H1 (cell line): ENCODE measurements at places on chromosomes 12 and 14. TPM values are rescaled to one million over a fixed set of nuclear protein-coding genes. Genes with fewer than 3 reads are reported as not detected.

Gene BIN2
- total RNA-seq = not detected in 2 replicates

Gene SMCO2
- 0.73 and 0.80 TPM in 2 replicates for total RNA-seq

Gene DERA
- 17.1 and 17.5 TPM in 2 replicates for total RNA-seq

Gene KRT77
- 0.10 TPM in 1 of 2 replicates, not detected in the other for total RNA-seq

Gene JPH4
- total RNA-seq = 46.4 and 46.7 TPM in 2 replicates

Gene MEG3
- 1.1 and 1.3 TPM in 2 replicates for total RNA-seq

Gene LHX5
- total RNA-seq = 0.47 and 0.63 TPM in 2 replicates

- H3K4me3 ChIP-seq = no peak overlapping the region
- H3K27me3 ChIP-seq = no peaks in the 10 kb centered on the region
- peak; percentile 49 for DNase-seq
- H3K4me1 ChIP-seq = no peaks in the 10 kb centered on the region
- H3K27ac ChIP-seq = no peak overlapping the region
- no peaks in the 10 kb centered on the region for H3K36me3 ChIP-seq
Measured at GRCh38 chr12:81450920-81451739, 308.0 kb downstream of the PPFIA2 start.

DNA sequence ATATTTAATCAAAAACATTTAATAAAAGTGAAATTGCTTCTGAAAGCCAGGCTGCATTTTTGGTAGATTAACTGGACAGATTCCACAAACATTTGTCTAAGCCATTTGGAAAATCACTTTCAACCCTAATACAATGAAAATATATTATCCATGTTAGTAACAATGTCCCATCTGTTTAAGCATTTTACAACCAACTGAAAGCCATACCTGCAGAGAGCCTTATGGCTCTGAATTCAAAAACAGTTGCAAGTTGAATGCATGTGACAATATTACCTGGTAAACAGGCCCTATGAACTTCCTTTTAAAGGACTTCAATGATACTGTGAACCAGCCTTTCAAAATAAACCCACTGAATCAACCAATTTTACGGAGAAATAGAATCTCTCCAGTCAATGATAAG, 468.1 kb downstream of the BTG1 start:
- H3K4me3 ChIP-seq = no peak overlapping the region
- no peak overlapping the region for H3K27ac ChIP-seq
- no peak for DNase-seq
- H3K4me1 ChIP-seq = no peaks in the 10 kb centered on the region
- no peaks in the 10 kb centered on the region for H3K27me3 ChIP-seq

GRCh38 chr12:49344486-49345050, 2.1 kb upstream of the DNAJC22 start:
- no peak overlapping the region for H3K4me3 ChIP-seq
- DNase-seq = peak; percentile 56
- peaks cover 93% of the 10 kb centered on the region for H3K27me3 ChIP-seq
- H3K36me3 ChIP-seq = no peaks in the 10 kb centered on the region

DNA sequence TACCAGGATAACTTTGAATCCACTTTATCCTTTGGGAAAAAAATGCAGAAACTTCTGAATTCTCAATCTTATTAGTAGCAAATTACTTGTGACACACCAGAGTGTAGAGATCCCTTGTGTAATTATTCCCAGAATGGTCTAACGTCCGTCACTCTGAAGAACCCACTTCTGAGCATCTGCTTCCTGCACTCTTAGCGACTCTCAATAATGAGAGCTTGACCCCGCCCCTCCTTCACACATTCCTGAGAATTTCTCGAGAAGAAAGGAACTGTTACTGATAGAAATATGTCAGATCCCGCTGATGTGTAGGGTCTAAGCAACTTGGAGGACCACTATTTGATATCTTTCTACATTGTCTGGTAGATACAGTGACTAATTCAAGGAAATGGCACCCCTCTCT, 218.3 kb upstream of the PDZRN4 start:
- no peaks in the 10 kb centered on the region for H3K4me1 ChIP-seq
- DNase-seq = no peak
- H3K4me3 ChIP-seq = no peak overlapping the region
- no peaks in the 10 kb centered on the region for H3K27me3 ChIP-seq

GRCh38 chr12:65263777-65264176, 14.7 kb upstream of the MSRB3 start:
- H3K27me3 ChIP-seq = no peaks in the 10 kb centered on the region
- H3K4me1 ChIP-seq = no peaks in the 10 kb centered on the region
- DNase-seq = no peak
- no peak overlapping the region for H3K27ac ChIP-seq
- no peaks in the 10 kb centered on the region for H3K36me3 ChIP-seq

DNA sequence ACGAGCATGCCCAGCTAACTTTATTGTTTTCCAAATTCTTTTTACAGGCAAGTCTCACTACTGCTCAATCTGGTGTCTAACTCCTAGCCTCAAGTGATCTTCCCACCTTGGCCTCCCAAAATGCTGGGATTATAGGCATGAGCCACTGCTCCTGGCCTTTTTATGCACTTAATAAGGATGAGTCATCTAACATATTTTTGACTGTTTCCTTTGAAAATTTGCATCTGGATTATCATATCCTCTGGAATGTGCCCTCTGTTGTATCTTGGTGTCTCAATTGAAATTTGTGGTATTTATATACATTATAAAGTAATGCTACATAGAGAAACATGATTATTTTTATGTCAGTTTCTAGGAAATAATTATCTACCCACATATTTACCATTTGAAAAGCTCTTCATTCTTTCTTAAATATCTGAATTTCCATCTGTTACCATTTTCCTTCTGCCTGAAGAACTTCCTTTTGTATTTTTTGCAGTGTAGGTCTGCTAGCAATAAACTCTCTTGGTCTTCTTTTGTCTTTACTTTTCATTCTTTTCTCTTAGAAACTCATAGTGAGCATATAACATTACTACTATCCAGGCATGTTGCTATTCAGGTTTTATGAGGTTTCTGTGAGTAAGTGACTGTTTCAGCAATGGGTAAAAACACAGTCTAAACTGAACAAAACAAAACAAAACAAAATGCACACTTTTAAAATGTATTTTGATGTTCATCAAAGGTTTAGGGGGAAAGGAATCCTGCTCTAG, 52.8 kb upstream of the CNOT2 start:
- no peaks in the 10 kb centered on the region for H3K4me1 ChIP-seq
- no peak overlapping the region for H3K4me3 ChIP-seq
- no peaks in the 10 kb centered on the region for H3K27me3 ChIP-seq
- H3K36me3 ChIP-seq = no peaks in the 10 kb centered on the region

DNA sequence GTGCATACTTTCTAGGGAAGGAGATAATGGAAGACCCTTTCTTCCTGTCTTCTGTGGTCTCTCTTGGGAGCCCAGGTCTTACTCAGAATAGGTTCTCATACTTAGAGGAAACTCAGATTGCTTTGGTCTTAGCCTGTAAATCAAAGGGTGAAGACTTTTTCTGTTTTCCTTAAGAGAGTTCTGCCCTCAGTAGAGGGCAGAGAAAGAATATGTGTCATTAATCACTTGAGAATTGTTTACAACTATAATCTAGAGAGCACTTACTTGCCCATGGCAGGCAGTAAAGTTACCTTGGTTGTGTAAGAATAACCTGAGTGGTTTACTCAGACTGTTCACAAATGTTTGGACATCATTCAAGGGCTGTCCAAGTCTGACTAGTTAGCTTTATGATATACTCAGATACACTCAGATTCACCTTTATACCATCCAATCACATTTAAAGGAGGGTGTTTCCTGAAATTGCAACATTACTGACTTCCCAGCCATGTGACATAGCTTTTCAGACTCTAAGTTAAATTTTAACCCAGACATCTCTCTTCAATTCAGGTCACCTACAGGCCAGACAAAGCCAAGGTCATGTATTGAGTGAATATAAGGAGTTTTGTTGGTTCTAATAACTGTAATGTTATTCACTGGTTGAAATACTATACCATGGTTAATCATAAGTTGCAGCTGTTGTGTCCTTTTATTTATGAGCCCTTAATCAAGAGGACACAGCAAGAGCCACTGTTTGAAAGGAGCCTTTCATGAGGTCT, 372.2 kb downstream of the RAD51B start:
- no peak overlapping the region for H3K4me3 ChIP-seq
- no peaks in the 10 kb centered on the region for H3K4me1 ChIP-seq
- no peaks in the 10 kb centered on the region for H3K27me3 ChIP-seq
- H3K27ac ChIP-seq = no peak overlapping the region

- no peaks in the 10 kb centered on the region for H3K36me3 ChIP-seq
- DNase-seq = no peak
- H3K4me1 ChIP-seq = 0 out of 2 replicates have a peak, but pooled peaks cover 2% of the 10 kb centered on the region
- H3K27ac ChIP-seq = no peak overlapping the region
- no peak overlapping the region for H3K4me3 ChIP-seq
- H3K27me3 ChIP-seq = no peaks in the 10 kb centered on the region
Measured at GRCh38 chr12:96890331-96890730, 16.7 kb upstream of the NEDD1 start.

DNA sequence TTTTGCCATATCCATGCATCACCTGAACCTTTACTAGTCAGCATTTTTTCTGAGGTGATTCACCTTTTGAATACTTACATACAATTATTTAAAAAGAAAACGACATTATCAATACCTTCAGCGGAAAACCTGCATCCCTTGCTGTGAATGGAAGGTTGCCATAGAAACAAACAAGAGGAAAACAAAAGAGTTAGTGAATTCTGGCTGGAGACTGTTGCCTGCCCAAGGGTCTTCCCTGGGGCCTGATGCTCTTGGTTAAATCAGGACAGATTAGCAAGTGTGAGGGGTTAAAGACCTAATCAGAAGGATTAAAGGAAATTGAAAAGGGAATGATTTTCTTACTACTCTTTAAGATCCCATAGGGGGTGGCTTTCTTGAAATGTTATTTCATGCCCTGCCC, 96.0 kb upstream of the WSCD2 start:
- H3K4me3 ChIP-seq = no peak overlapping the region
- H3K27ac ChIP-seq = no peak overlapping the region
- no peaks in the 10 kb centered on the region for H3K36me3 ChIP-seq
- peaks cover 2% of the 10 kb centered on the region; the same call in 1 of the 2 replicates for H3K4me1 ChIP-seq
- H3K27me3 ChIP-seq = peaks cover 12% of the 10 kb centered on the region; the same call in 1 of the 2 replicates

DNA sequence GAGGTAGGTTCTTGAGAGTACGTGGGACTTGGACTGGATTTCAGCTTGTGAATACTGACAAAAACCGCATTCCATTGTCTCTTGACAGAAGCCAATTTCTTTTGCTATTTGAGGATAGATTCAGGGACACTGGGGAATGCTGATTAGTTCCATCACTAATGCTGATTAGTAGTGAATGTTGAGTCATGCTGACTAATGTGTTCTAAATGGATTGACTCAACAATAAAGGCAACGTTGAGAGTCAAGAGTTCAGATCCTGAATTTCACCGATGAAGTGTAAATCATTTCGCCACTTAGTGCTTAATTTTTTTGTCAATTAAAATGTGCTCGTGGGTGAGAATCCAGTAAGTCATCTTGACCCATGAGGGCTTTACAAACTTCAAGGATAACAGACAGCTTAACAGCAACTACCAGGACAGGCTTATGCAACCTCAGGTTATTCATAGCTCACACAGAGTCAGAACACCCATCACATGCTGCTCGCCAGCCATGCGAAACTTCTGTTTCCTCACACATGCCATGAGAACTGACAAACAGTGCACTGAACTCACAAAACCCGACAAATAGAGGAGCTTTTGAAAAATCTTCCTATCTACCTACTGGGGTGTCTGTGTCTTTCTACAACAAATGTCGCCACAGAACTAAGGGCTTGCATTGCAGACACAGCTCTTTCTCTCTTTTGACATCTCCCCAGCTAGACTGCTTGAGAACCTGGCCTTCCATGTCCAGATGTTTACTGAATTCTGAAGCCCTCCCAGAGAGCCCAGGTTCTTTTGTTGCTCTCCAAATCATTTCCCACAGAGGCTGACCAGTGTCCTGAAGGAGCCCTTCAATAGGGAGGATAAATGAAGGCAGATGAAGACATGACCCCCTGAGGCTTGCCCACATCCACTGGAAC, 316.4 kb downstream of the ZFP36L1 start:
- no peak for DNase-seq
- no peaks in the 10 kb centered on the region for H3K27me3 ChIP-seq
- H3K4me1 ChIP-seq = peaks cover 19% of the 10 kb centered on the region
- H3K27ac ChIP-seq = no peak overlapping the region

DNA sequence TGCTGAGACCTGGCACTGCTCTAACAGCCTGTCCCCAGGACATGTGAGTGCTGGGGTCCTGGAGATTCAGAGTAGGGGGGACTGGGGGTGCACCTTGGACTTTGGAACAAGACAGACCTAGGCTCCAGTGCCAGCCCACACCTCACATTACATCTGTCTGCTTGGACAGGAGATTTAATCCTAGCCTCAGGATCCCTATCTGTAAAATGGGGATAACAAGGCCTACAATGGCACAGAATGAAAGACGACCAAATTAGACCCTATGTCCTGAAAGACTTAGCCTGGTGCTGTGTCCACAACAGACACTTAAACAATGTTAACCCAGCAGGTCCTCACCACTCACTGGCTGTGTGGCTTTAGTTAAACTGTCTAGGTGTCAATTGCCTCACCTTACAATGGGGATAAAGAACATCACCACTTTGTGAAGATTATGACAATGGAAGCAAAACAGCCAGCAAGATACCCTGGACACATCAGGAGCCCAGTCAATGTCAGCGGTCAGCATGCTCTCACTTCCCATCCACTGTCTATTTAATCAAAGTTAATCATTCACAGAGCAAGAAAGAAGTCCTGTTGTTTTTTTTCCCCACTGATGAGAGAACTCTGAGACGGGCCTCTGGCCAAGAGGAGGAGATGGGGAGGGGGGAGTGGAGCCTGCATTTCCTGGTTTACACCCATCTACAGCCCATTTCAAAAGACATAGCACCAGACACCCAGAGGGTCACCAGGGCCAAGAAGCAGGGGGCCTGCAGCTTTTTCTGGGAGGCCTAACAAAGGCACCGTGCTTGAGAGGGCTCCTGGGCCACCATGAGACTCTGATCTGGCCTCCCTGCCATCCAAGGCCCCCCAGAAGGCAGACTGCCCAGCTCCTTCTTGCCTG, 40.6 kb downstream of the ACTN1 start:
- H3K36me3 ChIP-seq = no peaks in the 10 kb centered on the region
- H3K27me3 ChIP-seq = no peaks in the 10 kb centered on the region
- no peak overlapping the region for H3K4me3 ChIP-seq

DNA sequence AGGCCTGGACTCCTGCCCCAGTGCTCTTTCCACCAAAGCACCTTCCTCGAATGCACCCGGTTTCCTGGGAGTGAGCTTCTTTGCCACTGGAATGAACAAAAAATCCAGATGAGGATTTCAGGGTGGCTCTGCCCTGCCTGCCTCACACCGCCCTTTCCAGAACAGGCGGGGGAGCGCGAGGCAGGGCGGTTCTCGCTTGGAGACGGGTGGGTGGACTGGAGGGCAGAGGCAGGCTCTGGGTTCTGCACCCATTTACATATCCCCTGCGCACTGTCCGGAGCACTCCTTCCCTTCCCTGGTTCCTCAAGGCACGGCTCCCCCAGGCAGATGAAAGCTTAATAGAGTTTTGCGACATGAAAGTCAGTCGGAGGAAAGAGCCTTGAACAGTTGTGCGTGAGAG, 69.7 kb upstream of the DLK1 start:
- H3K27ac ChIP-seq = no peak overlapping the region
- no peak overlapping the region for H3K4me3 ChIP-seq
- H3K36me3 ChIP-seq = no peaks in the 10 kb centered on the region
- no peak for DNase-seq

GRCh38 chr14:98144964-98145363, 1127.0 kb downstream of the BCL11B start:
- H3K36me3 ChIP-seq = no peaks in the 10 kb centered on the region
- H3K4me1 ChIP-seq = no peaks in the 10 kb centered on the region; the same call in 1 of the 2 replicates
- H3K4me3 ChIP-seq = no peak overlapping the region

GRCh38 chr14:68104518-68104917, 284.9 kb downstream of the RAD51B start:
- H3K36me3 ChIP-seq = peaks cover 6% of the 10 kb centered on the region; the same call in 1 of the 2 replicates
- H3K27ac ChIP-seq = no peak overlapping the region
- no peaks in the 10 kb centered on the region for H3K4me1 ChIP-seq
- H3K4me3 ChIP-seq = no peak overlapping the region

GRCh38 chr12:120466560-120467315, 2.8 kb downstream of the SRSF9 start:
- peaks cover 31% of the 10 kb centered on the region for H3K36me3 ChIP-seq
- no peak overlapping the region for H3K4me3 ChIP-seq
- no peak overlapping the region for H3K27ac ChIP-seq
- H3K4me1 ChIP-seq = no peaks in the 10 kb centered on the region; the same call in 1 of the 2 replicates
- H3K27me3 ChIP-seq = no peaks in the 10 kb centered on the region
- DNase-seq = no peak
